ENCODE measurements at places on chromosomes 4 and X. TPM values are rescaled to one million over a fixed set of nuclear protein-coding genes. Genes with fewer than 3 reads are reported as not detected.
A peak's percentile ranks its signal among the peaks of the same experiment; 100 is the strongest.

DNA sequence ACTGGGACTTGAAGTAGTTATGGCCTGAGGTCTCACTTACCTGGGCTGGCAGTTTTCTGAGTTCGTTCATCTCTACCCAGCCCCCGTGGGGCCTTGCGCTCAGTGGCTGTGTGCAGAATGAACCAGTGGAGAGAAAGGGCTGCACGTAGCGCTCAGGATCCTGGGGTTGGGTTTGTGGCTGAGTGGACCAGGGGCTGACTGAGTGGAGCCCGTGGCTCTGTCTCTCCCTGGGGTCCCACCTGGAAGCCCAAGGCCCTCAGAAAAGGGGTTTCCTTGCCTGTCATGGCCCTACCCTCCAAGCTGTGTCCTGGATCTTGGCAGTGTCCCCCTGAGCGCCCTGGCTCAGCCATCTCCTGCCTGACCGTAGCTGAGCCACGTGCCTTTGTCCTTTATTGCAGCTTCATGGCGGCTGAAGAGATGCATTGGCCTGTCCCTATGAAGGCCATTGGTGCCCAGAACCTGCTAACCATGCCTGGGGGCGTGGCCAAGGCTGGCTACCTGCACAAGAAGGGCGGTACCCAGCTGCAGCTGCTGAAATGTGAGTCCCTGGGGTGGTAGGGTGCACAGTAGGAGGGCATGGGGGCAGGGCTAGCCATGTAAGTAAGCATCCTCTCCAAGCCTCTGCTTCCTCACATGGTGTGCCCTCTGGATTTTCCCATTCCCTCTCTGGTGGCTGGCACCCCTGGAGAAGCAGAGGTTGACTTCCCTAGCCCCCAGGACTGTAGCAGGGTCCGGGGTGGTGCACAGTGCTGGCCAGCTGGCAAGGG lies 23.2 kb upstream of the ADD1 start:
- DNase-seq, result no peak

- DNase-seq, result peak; percentile 34
These were observed 59.9 kb downstream of the GK start for GRCh38 chrX:30713061-30713525.

The CLDN34 gene
- total RNA-seq, result 1.0 TPM

The TSPAN7 gene
- total RNA-seq, result 7.0 TPM

All from lower leg skin (tissue), 4 donors.